ENCODE measurements at places on chromosomes 7 and 10.

GRCh38 chr7:451255-452225 lies 68.1 kb downstream of the PDGFA start:
- no peak for DNase-seq

DNA sequence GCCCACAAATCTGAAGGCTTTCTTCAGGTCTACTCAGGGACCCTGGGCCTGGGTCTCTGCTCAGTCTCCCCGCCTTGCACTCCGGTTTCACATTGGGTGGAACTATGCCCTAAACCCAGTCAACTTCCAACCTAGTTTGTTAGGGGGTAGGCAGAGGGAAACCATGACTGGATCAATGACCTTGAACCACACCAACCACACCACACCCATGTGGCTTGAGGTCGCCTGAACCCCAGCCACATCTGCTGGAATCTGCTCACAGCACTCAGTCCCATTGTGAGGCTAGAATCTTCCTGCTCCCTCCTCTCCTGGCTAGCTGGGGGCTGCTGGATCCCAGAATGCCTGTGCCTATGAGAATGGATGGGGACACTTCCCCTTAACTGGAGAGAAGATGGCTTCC lies 17.9 kb downstream of the RFC2 start:
- no peak for DNase-seq

GRCh38 chr10:66521506-66521905 lies 404.3 kb upstream of the LRRTM3 start:
- no peak for DNase-seq

- no peak for DNase-seq
Observed at GRCh38 chr10:49498425-49498824, 40.5 kb downstream of the ERCC6 start.

DNA sequence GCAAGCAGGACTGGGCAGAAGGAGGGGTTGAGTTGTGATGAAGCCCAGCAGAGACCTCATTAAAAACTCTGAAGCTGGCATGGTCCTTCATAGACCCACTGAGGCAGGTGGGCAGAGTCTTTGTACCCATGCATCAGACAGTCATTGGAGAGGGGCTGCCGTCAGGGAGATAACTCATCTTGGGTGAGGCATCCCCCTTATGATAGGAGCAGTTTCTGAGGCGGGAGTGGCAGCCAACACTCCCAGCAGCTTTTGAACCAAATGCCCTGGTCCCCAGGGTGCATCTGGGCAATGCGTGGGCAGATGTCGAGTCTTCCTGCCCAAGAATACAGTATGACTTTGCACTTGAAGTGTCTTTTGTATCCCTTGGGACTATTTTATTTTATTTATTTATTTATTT lies 68.1 kb downstream of the HTR5A start:
- no peak for DNase-seq

- no peak for DNase-seq
Observed at GRCh38 chr7:17227766-17228490, 70.5 kb upstream of the AHR start.

- no peak for DNase-seq
Observed at GRCh38 chr10:95547791-95548435, 13.3 kb downstream of the SORBS1 start.
